ENCODE measurements at places on chromosomes 1 and 21.

DNA sequence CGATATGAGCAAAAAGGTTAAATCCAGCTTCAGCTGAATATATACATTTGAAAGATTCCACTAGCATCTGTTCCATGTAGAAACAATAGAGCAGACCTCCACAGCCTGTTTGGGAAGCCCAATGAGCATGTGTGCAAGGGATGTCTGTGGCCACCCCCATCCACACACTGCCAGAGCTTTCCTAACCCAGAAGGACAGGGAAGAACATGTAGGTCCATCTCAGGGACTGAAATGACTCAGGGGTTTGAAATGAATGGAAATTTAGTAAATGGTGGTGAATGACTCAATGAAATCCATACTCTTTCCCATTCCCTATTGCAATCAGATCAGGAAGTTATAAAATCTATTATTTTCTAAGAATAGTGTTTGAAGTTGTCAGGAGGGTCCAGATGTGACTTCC is 397.2 kb downstream of the DUSP10 start:
- no peak for DNase-seq

- DNase-seq = no peak
Observed at GRCh38 chr1:159561497-159561896, 25.7 kb upstream of the OR10J5 start.

GRCh38 chr1:232788235-232788872 is 16.9 kb upstream of the MAP10 start:
- DNase-seq = no peak

DNA sequence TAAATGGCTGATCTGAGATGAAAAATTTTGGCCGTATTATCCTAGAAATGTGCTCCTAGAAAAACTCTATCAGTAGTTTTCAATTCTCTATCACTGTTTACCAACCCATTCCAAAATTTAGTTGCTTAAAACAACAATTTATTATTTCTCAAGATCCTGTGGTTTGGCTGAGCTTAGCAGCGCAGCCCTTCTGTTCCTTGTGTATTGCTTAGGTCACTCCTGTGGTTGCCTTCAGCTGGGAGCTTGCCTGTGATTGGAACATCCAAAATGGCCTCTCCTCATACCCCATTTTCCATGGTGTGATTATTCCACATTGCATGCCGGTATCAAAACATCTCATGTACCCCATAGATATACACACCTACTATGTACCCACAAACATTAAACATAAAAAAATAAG is 22.8 kb upstream of the STUM start:
- DNase-seq = no peak

GRCh38 chr1:11568687-11569086 is 85.5 kb downstream of the FBXO2 start:
- DNase-seq = no peak

GRCh38 chr21:36981977-36982700 is 15.7 kb upstream of the HLCS start:
- DNase-seq = no peak

GRCh38 chr1:18198260-18198659 is 90.7 kb downstream of the IGSF21 start:
- DNase-seq = no peak

GRCh38 chr1:246583056-246583440 is 16.8 kb downstream of the CNST start:
- no peak for DNase-seq

DNA sequence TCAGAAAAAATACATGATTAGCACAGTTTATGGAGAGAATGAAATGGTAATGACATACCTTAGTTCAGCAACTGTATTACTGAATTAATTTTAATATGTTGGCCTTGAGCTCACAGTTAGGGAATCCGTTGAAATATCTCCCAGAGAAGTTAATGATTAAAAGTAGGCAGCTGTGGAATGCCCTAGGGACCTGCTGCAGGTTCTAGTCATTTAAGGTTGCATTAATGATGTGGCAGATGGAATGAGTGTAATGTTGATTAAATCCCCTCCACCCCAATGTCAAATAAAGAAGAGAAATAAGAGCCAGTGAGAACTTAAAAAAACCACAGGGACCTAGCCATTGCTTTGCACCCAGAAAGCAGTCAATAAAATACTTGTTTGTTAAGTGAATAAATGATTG is 40.3 kb upstream of the TRIM45 start:
- DNase-seq = no peak

- DNase-seq = no peak
Observed at GRCh38 chr1:57468641-57469523, 45.0 kb upstream of the DAB1 start.

- DNase-seq = no peak
Observed at GRCh38 chr1:8121261-8122159, 95.4 kb upstream of the ERRFI1 start.

- DNase-seq = no peak
Observed at GRCh38 chr1:59804301-59804700, 10.4 kb upstream of the HOOK1 start.
